ENCODE measurements at places on chromosomes 6 and 20. TPM values are rescaled to one million over a fixed set of nuclear protein-coding genes. Genes with fewer than 3 reads are reported as not detected.

- no peak for DNase-seq
Measured at GRCh38 chr6:52377538-52378221, 15.7 kb downstream of the PAQR8 start.

GRCh38 chr6:63713332-63713731 is 77.7 kb downstream of the PHF3 start:
- no peak for DNase-seq

- DNase-seq = no peak
Measured at GRCh38 chr20:22814471-22815205, 220.5 kb upstream of the SSTR4 start.

The HCRTR2 gene
- 0.21 TPM for total RNA-seq

The TNFAIP3 gene
- total RNA-seq = 18.2 TPM

The CNKSR3 gene
- 9.2 TPM for total RNA-seq

GRCh38 chr20:58401162-58401561 is 12.1 kb downstream of the VAPB start:
- no peak for DNase-seq

GRCh38 chr6:53598265-53598907 is 53.5 kb upstream of the GCLC start:
- DNase-seq = no peak

GRCh38 chr20:5215672-5216304 is 89.0 kb downstream of the CDS2 start:
- no peak for DNase-seq

The EDN3 gene
- not detected for total RNA-seq

DNA sequence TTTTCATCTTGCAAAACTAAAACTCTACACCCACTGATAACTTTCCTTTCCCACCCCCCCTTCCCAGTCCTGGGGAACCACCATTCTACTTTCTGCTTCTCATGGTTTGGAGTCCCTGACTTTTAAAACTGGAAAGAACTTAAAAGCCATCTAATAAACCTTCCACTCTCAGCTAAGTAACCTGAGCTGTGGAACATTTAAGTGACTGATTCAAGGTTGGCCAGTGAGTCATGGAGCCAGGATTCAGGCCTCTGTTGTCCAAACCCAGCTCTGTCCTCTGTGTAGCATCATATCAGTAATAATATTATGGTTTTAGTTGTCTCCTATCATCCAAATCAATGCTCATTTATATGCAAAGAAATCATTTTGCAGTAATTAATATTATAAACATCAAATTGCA is 176.0 kb upstream of the NT5E start:
- no peak for DNase-seq

DNA sequence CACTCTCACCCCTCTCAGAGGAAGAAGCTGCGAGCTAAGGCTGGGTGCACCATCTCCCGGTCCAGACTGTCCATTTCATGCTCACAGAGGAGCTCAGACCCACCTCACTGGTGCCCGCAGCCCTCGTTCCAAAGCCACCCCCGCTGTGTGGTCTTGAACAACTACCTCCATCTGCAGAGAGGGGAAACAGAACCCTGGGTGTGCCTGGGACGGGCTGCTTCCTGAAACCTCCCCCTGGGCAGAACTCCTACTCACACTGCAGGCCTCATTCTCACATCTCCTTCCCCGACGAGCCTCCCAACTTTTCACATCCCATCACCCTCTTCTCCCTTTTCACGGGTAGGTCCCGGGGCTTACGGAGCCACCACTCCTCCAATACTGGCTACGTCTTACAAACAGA is 18.1 kb downstream of the PMEPA1 start:
- DNase-seq = no peak

GRCh38 chr6:75751443-75751842 is 2.4 kb downstream of the MYO6 start:
- no peak for DNase-seq

GRCh38 chr6:27791182-27791943 is 120.8 kb downstream of the OR2B2 start:
- DNase-seq = peak; percentile 80

- no peak for DNase-seq
Measured at GRCh38 chr6:8750627-8751026, 315.3 kb upstream of the SLC35B3 start.

DNA sequence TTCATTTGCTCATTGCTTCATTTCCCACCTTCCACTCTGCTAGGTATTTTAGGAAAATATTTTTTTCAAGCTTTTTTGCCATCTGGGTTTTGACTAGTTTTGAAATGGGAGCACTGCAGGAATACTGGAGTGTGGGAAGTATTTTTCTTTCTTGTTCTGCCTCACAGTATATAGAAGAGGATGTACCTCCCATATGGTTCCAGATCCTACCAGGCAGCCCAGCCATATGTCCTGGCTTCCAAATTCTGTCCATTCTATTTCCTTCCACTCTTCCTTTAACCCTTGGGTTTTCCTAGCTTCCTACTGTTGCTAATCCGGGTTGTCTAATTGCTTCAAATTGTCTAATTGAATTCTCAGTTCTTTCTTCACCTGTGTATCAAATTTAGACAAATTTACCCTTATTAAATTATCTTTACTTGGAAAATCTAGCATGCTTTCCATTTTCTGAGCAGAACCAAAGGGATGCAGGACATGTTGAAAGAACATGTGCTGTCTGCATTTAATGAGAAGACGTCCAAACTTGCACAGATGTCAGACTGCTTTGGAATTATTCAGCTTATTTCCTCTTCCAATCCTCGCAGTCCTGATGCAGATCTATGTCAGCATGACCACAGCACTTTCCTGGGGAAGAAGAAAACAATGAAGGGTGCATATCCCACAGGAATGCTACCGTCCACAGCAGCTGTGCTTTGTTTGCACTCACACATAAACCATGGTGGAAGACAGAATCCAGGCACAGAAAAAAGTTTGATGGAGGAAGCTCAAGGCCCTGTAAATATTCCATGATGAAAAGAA is 1273.9 kb upstream of the MAP3K7 start:
- no peak for DNase-seq

- no peak for DNase-seq
Measured at GRCh38 chr6:148112851-148113319, 229.8 kb upstream of the SASH1 start.

DNA sequence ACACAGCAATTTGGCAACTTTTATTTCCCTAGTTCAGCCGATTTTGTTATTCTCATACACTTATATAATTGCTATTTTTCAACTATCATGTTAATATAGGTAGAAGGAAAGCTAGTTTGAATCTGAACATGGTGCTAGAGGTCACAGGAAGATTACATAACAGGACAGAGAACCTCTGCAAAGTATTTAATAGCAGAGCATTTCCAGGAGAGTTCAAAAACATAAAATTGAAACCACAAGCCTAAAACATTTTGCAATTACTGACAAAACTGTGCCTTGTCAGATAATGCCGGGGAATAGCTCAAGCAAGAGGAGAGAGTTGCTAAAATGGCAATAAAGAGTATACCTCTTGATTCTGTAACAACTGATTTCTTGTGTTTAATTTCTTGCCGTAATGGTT is 70.8 kb downstream of the TFAP2B start:
- DNase-seq = no peak

DNA sequence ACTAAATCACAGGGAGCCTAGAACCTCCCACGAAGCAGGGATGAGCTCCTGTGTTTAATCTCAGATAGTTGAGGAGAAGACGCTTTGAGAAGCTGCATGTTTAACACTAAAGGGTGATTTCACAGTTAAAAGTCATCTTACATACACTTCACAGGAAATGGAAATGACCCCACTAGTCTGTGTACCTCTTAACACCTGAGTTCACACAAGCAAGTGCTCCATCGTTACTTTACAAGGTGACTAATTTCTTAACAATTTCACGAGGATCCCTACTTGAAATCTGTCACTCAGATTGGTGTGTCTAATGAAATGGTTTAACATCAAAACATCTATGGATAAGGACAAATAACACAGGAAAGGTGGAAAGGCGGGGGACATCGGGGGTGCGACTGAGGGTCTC is 93.8 kb upstream of the RPS6KA2 start:
- DNase-seq = no peak

GRCh38 chr6:14917109-14917910 is 328.6 kb upstream of the JARID2 start:
- no peak for DNase-seq

GRCh38 chr20:4084096-4084495 is 68.7 kb upstream of the RNF24 start:
- no peak for DNase-seq

The RIOK1 gene
- total RNA-seq = 17.7 TPM

GRCh38 chr6:3372184-3372846 is 84.5 kb downstream of the SLC22A23 start:
- DNase-seq = no peak

The NR2E1 gene
- total RNA-seq = not detected

The HLA-F gene
- 75.3 TPM for total RNA-seq

GRCh38 chr20:19025430-19026120 is 186.9 kb upstream of the SLC24A3 start:
- no peak for DNase-seq

DNA sequence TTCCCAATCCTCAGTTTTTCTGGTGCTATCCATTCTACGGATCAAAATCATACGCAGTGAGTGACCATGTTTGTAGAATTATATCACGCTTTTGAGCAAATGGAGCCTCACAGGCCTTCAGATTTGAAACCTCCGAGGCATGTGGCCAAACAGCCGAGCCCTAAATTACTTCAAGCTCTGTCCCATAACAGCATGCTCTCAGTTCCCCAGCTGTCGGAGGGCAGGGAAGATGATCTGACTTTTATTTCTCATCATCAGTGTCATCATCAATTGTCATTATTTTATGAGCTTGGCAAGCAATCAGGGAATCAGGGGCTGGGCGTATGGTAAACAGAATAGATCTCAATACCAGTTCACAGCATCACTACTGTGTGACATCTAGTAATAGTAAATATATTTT is 73.2 kb downstream of the PSMG4 start:
- no peak for DNase-seq

- DNase-seq = no peak
Measured at GRCh38 chr6:16582446-16583143, 178.7 kb downstream of the ATXN1 start.

The PDYN gene
- total RNA-seq = not detected

DNA sequence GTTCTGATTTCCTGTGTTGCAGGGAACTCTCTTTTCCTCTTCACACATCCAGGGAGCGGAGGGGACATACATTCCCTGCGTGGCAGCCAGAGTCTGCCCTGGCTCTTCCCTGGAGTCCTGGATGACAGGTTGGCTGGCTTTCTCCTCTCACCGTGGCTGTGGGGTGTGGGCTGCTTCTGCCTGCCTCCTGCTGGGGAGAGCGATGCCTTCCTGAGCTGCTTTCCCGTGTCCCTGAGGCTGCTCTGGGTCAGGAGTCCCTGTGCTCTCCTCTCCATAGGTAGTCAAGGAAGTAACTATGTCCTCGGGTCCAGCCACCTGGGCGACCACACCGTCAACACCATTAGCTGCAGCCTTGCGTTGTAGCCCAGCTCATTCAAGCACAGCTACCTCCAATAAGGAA is 451.7 kb downstream of the QKI start:
- DNase-seq = no peak

DNA sequence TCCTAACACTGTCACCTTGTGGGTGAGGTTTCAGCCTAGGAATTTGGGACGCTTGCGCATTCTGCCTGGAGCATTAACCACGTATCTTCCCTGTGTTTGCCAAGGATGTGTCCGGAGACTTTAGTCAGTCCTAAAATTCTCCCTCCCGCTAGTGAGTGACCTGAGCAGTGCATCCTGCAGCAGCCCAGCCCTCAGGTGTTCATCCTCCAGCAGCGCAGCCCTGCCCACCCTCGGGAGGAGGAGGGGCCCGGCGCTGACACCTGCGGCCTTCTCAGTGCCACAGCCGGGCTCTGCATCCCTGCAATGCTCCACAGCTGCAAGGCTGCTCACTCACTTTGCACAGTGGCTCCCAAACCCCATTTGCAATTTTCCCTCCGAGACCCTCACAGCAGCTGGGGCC is 79.5 kb downstream of the ERMARD start:
- no peak for DNase-seq

GRCh38 chr6:158907931-158908330 is 88.8 kb upstream of the EZR start:
- no peak for DNase-seq

GRCh38 chr6:150491811-150492172 is 107.9 kb upstream of the PLEKHG1 start:
- DNase-seq = no peak

The ABHD16B gene
- total RNA-seq = not detected

DNA sequence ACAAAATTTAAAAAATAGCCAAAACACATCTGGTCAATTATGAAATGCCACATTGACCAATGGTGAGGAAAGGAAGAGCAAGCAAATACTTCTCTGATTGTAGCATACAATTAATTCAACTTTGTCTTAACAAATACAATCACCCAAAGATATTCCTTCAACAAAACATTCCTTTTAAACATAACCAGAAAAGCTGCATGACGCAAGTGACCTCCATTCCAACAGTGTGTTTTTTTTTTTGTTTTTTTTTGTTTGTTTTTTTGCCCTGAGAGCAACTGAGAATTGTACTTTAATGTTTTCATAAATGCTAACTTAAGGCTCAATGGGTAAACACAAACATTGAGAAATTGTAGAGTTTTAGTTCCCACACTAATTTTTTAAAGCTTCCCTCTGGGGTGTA is 184.4 kb downstream of the PTPRK start:
- DNase-seq = no peak

- no peak for DNase-seq
Measured at GRCh38 chr20:7770578-7770977, 169.7 kb downstream of the HAO1 start.

- no peak for DNase-seq
Measured at GRCh38 chr6:131728296-131728939, 17.6 kb upstream of the CTAGE9 start.

DNA sequence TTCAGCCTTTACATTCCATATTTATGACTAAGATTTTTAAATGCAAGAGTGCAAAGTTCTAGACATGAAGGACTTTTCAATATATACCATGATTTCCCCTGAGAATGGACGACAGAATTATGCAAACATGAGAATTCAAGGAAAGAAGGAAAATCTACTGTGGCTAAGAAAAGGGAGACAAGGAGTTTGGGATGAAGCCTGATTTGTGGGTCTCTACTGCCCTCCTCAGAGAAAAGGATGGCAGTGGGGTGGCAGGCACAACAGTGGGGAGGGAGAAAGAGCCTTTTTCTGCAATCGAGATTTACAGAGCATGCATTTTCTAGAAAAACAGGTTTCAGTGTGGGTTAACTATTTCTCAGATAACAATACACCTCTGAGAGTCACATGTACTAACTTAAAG is 466.9 kb upstream of the NRSN1 start:
- no peak for DNase-seq

DNA sequence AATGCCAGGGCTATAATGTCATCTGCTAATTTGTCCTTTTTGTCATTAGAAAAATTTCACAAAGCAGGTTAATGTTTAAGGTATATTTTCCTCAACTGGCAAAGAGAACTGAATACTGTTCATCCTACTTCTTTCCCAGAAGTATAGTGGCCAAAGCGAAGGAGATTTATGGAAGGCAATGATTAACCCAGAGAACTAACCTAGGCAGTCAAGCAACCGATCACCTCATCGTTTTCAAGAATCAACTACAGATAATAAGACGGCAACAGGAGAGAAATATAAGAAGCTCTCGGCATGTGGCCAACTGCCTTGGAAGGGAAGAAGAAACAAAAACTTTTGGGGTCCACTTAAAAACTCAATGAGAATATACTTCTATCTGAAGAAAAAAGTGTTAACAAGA is 38.2 kb downstream of the REV3L start:
- DNase-seq = no peak

Measured in uterus (tissue), 4 donors.